Stimulated activated CD8-positive, alpha-beta memory T cell treated with anti-CD3 and anti-CD28 coated beads, Interleukin-2, amount 100 ng/mL, for 1 hour (primary cell): ENCODE measurements at places on chromosomes 6 and 20.

- DNase-seq, result no peak
Observed at GRCh38 chr6:44263354-44264100, 1.8 kb downstream of the NFKBIE start.

- no peak for DNase-seq
Observed at GRCh38 chr6:7507600-7507999, 33.9 kb upstream of the DSP start.

DNA sequence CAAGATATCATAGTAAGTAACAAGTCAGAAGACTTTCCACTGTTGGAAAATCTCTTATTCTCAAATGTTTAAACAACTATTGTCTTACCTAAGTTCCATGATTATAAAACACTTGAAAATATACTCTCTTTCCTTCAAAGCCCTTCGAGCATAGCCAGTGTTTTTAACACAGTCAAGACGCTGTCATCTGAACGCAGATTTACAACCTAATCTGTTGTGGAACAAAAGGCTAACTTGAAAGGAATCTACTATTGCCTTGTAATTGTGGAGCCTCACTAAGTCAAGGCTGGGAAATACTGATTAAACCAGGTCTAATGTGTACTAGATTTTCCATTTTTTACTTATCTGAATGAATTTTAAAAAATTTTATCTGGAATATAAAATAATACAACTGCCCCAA is 205.8 kb downstream of the TRDN start:
- DNase-seq, result no peak

DNA sequence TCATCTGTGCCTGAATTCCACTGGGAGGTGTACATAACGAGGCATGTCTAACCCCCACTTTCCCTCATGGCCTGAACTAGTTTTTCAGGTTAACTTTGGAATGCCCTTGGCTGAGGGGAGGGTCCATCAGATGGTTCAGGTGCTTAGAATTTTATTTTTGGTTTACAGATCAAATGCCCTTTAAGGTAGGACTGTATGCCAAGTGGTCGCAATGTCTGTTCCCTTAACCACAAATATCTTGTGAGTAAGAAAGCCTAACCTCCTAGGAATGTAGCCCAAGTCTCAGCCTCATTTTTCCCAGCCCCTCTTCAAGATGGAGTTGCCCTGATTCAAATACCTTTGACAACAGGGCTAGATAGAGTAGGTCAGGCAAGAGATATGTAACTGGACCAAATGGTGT is 78.4 kb downstream of the RNASET2 start:
- DNase-seq, result no peak
